ENCODE measurements at places on chromosomes 7 and 10.

GRCh38 chr10:117169480-117169879 is 27.8 kb upstream of the KCNK18 start:
- no peak for DNase-seq

DNA sequence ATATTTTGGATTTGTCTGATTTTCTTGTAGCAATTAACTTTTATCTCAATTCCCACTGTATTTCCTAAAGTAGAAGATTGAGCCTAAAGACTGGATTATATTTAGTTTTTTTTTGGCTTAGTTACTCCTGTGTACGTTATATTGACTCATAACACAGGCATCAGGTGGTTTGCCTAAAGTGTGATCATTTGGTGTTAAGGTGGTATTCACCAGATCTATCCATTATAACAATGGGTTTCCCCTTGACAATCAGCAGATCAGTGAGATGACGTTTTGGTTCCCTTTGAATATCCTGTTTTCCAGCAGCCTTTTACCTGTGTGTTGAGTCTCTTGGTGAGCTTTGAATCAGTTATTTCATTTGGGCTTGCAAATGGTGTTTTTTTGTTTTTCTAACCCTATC is 18.1 kb downstream of the MAPK8 start:
- no peak for DNase-seq

DNA sequence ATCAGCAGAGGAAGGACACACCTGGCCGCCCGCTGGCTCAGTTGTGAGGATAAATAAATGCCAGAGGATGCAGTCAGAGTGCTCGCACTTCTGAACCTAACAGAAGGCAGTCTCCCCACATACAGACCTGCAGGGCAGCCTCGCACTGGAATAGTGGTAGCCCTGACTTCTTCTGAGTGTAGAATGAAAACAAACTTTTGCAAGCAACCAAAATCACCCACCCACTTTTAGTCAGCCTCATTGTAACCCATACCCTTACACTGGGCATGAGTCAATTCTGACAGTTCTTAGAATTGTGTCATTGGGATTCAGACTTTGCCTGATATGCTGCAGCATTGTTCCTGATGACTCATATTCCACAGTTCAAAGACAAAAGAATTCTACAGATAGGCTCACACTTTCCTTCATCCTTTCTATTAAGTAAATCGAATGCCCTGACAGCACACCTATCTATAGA is 167.0 kb upstream of the CDK1 start:
- no peak for DNase-seq

- no peak for DNase-seq
These were observed 182.8 kb upstream of the CHRM2 start for GRCh38 chr7:136685501-136686173.

DNA sequence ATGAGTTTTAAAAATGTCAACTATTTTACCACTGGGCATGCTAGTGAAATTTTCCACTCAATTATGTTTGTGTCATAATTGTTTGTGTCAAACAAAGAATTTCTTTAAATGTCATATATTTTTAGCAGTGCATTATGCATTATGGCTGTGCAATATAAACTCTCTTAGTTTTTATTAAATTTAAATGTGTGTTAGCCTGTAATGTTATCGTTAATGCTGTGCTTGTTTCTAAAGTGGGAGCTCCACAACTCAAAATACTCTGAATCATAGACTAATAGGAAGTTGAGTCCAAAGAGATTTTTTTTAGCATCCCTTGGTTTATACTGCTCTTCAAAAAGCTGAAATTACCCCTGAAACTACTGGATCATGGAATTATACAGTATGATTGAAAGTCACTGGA is 26.8 kb downstream of the GNAI1 start:
- no peak for DNase-seq

DNA sequence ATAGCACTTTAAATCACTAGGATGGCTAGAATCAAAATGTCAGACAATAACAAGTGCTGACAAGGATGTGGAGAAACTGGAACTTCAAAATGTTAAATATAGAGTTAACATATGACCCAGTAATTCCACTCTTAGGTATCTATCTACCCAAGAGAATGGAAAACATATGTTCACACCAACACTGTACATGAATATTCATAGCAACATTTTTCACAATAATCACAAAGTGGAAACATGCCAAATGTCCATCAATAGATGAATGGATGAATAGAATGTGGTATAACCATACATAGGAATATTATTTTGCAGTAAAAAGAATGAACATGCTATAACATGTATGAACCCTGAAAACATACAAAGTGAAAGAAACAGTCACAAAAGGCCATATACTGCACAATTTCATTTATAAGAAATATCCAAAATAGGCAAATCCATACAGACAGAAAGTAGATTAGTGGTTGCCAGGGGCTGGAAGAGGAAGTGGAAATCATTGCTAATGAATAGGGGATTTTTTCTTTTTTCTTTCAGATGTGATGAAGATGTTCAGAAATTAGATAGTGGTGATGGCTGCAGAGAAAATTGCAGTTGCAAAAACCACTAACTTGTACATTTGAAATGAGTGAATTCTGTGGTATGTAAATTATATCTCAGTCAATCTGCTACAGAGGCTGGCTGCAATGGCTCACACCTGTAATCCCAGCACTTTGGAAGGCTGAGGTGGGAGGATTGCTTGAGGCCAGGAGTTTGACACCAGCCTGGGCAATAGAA is 93.0 kb downstream of the CPVL start:
- no peak for DNase-seq

- DNase-seq: no peak
These were observed 182.7 kb upstream of the LYZL2 start for GRCh38 chr10:30812018-30812851.

GRCh38 chr7:47948141-47948790 is at the start of gene PKD1L1:
PKD1L1 (minus strand) TSS chr7:47948466; CDS start chr7:47948440, 26 bp downstream.
- no peak for DNase-seq

DNA sequence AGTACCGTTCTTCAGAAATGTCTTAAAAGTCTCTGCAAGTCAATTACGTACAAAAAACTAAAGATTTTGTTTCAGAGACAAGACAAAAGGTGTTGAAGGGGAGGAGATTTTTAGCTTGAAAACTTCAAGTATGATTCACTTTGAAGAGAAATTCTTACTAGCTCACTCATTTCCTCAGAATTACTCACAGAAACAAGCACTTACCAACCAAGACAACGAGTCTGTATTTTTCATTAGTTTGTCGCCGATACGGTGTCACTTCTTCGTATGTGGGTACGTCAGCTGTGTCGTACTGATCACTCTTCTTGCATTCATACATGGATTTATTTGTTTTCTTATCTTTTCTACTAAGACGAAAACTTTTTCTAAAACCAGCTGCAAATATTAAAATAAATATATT is 90.6 kb upstream of the ODAD2 start:
- no peak for DNase-seq

- DNase-seq: peak; percentile 70
These were observed at the start of gene ADAP1 for GRCh38 chr7:954330-955238. ADAP1 (minus strand) TSS chr7:954680; CDS start chr7:954477, 203 bp downstream.

- DNase-seq: no peak
These were observed 41.2 kb downstream of the TNRC18 start for GRCh38 chr7:5382281-5382892.

DNA sequence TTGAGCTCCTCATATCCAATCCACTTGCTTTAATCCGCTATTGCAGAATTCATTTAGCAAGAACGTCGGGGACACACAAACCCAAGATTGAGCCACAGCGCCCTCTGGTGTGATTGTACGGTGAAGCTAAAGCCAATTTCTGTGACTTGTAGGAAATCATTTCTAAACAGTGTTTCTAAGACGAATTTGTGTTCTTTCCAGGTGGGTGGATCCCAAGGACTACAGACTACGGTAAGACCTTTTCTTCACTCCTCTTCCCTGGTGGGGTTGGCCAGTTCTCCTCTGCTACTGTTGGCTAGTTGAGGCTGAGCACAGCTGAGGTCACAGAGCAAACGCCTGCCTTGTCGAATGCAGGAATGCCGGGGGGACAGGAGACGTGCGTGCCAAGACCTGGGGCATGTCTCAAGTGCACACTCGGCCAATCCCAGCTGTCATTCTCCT is 5.2 kb downstream of the DMBT1 start:
- DNase-seq: peak; percentile 42

DNA sequence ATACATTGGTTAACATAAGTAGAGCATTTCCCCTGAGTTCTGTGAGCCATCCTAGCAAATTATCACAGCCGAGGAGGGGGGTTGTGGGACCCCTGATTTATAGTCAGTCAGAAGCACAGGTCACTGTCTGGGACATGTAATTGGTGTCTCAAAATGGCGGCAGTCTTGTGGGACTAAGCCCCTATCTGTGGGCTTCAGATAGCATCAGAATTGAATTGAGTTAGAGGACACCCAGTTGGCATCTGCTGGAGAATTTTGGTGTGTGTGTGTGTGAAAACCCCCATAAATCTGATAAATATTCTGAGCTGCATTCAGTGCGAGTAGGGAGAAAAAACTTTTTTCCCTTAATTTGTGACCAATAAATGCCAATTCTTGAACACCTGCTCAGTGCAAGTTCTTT is 6.5 kb upstream of the TET1 start:
- no peak for DNase-seq

DNA sequence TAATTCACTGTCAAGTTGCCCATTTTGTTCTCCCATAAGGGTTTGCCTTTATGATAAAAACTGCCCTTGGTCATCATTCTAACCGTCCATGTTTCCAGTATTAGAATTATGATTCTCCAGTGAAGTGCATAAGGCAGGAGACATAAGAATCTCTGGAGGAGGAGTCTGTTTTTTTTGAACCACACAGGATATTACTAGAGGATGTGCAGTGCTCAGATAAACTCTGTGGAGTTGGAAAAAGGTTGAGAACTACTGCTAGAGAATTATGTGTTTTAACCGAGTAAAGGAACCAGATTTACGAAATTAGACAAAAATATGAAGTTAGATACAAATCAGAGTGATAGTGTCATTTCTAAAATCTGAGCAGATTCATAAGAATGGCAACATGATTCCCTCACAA is 40.5 kb downstream of the MDFIC start:
- no peak for DNase-seq

GRCh38 chr7:142608630-142609428 is 140.4 kb upstream of the PRSS1 start:
- no peak for DNase-seq

DNA sequence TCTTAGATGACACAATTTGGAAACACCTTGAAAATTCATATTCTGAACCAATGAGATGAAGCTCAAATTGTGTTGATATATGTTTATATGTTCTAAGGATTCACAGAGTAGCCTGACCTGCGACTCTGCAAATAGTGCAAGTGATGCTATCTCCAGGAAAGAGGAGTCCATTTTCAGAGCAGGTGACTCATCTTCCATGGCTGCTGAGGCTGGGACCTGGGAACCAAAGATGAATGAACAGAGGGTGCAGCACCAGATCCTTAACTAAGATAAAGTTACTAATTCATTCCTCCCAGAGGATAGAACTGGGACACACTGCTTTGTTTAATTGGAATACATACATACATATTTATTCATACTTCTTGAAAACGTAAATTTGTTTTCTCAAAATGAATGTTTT is 240.6 kb upstream of the SEMA3C start:
- DNase-seq: no peak

DNA sequence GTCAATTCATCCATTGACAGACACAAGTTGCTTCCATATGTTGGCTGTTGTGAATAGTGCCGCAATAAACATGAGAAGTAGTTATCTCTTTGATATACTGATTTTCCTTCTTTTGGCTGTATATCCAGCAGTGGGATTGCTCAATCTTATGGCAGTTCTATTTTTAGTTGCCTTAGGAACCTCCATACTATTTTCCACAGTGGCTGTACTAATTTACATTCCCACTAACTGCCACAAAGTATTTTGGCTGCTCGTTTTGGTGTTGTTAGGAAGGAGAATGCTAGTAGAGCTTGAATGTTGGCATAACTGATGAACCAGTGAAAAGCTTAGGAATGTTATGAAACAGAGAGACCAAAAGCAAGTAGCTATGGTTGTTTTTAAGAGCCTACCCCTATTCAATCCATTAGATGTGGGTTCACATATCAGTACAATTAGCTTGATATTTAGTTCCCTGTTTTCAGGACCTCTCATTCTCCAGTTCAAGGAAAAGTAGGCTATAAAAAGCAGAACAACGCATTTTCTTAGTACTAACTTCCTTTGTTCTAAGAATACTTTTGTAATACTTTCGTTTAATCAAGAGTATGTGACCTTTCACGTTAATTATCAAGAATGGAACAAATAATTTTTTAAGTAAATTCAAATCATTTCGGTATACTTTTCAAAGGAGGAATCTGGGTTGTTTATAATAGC is 100.3 kb downstream of the FAS start:
- no peak for DNase-seq
